HS-5 (cell line): ENCODE measurements at places on chromosomes 6 and 20.

- DNase-seq = no peak
Observed at GRCh38 chr6:106512048-106512967, 117.0 kb downstream of the RTN4IP1 start.

DNA sequence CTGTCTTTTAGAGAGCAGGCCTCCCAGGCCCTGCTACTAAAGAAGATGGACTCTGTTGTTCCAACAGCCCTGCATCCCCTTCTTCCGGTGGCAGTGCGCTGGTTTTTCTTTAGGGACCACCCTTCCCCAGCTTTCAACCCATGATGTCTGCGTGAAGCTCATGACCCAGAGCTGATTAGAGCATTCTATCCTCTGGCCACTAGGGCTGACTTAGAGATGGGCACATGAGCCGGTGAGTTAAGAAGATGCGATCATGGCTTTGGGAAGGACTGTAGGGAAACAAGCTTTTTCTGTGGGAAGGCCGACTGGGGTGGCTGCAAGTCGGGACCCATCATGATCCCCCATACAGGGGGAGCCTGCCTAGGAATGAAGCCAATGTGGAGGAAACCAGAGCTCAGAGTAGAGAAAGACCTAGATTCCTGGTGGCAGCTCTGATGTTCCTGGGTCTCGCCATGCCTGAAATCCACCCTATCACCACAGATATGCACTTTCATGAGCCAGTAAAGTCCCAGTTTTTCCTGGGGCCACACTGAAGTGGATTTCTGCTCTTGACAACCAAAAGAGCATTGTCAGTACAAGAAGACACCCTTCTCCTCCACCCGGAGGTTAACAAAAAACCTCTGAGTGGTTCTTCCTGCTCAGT, 29.1 kb upstream of the STX16 start:
- no peak for DNase-seq

DNA sequence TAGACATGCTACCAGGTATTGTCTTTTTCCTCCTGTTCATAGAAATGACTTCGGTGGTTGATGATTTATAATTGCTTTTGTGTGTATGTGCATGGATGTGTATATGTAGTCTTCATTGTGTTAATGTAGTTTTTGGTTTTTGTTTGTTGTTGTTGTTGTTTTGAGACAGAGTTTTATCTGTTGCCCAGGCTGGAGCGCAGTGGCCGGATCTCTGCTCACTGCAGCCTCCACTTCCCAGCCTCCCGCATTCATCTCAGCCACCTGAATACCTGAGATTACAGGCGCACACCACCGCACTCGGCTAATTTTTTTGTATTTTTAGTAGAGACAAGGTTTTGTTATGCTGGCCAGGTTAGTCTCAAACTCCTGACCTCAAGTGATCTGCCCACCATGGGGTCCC, 75.2 kb downstream of the HFE start:
- no peak for DNase-seq

DNA sequence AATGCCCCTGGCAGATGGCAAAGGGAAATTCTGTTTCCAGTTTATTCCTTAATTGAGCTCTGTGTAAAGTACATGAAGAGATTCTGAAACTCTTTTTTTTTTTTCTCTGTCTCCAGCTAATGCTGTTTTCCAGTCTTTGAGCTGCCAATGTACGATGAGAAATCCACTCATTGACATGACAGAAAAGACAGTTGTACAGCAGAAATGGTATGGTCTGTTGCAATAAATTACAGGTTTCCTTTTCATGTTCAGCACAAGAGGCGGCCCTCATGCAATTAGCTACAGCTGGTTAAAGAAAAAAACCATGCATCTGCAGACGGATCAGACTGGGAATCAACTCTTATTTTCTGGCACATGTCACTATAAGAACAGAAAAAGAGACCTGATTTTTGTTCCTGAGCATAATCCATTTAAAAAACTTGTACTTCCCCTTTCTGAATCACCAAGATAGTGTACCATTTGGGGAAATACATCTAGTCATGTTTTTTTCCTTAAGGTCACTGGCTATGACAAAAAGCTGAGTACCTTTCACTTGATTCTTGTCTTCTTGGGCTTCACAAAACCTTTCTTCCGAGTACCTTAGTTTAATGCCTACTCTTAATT, 289.8 kb upstream of the PREP start:
- no peak for DNase-seq

GRCh38 chr6:490251-491037, 98.9 kb downstream of the IRF4 start:
- DNase-seq = no peak

DNA sequence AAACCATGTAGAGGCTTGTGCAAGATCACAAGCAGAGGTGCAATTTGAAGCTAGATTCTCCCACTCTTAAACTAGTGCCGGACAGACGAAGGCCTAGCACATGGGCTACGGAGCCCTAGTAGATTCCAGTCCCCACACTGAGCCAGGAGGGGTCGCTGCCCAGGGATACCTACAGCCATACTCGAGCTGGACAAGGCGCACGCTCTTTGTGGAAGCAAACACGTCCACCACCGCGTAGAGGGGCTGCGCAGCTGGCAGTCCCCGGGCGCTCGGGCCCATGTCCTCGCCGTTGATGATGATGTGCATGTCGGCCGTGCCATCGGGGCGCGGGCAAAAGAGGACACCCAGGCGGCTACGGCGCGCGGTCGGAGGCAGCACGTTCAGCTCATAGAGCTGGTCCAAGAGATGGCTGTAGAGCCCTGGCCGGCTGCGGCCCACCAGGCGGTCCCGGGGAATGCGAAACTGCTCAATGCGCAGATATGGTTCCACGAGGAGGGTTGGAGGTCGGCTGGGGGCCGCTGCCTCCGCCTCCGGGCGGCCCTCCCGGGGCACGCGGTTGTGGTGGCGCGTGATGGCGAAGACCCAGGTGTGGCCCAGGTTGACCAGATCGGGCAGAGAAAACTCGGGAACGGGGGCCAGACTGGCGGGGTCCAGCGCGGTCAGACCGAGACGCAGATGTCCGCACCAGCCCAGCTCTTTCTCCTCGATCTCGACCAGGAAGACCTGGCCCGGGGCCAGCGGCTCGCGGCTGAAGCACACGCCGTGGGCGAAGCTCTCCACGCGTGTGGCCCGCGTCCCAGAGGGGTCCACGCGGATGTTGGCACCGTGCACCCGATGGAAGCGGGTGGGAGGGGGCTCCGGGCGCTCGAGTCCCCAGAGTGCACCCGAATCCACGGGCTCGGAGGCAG, 677 bp downstream of the NEURL2 start:
- DNase-seq = no peak

GRCh38 chr6:54264581-54265272, 43.5 kb upstream of the TINAG start:
- DNase-seq = no peak

- no peak for DNase-seq
Observed at GRCh38 chr6:127851197-127851596, 49.7 kb downstream of the THEMIS start.
